ENCODE measurements at places on chromosomes 11 and 22. TPM values are rescaled to one million over a fixed set of nuclear protein-coding genes. Genes with fewer than 3 reads are reported as not detected.
A peak's percentile ranks its signal among the peaks of the same experiment; 100 is the strongest.

- DNase-seq, result no peak
Measured at GRCh38 chr11:33668468-33668825, 32.2 kb downstream of the C11orf91 start.

GRCh38 chr22:39475337-39475736 lies 18.5 kb downstream of the MGAT3 start:
- no peak for DNase-seq

The ZBTB3 gene
- total RNA-seq, result 13.4 TPM

DNA sequence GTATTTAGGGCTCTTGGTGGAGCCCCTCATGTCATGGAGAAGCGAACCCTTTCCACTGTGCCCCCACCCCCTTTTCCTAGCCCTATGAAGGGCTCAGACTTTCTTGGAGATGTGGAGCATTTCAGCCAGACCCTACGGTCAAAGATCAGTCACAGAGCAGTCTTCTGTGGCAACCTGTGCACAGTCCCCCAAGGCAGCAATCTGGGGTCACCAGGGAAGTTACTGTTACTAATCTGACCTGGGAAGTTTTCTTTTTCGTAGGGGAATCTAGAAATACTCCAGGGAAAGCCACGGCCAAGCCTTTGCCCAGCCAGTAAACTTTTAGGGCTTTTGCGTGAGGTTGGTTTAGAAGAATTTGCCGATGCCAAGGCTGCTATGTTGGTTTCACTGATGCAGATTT lies 50.6 kb downstream of the ZBTB16 start:
- no peak for DNase-seq

The FLRT1 gene
- total RNA-seq, result under 0.01 TPM

The LGALS12 gene
- total RNA-seq, result not detected

- DNase-seq, result peak; percentile 8
Measured at GRCh38 chr22:30948930-30949342, 19.6 kb downstream of the MORC2 start.
